ENCODE measurements at places on chromosomes 13 and 19. TPM values are rescaled to one million over a fixed set of nuclear protein-coding genes. Genes with fewer than 3 reads are reported as not detected.
A peak's percentile ranks its signal among the peaks of the same experiment; 100 is the strongest.

The NLRP13 gene
- total RNA-seq, result not detected

DNA sequence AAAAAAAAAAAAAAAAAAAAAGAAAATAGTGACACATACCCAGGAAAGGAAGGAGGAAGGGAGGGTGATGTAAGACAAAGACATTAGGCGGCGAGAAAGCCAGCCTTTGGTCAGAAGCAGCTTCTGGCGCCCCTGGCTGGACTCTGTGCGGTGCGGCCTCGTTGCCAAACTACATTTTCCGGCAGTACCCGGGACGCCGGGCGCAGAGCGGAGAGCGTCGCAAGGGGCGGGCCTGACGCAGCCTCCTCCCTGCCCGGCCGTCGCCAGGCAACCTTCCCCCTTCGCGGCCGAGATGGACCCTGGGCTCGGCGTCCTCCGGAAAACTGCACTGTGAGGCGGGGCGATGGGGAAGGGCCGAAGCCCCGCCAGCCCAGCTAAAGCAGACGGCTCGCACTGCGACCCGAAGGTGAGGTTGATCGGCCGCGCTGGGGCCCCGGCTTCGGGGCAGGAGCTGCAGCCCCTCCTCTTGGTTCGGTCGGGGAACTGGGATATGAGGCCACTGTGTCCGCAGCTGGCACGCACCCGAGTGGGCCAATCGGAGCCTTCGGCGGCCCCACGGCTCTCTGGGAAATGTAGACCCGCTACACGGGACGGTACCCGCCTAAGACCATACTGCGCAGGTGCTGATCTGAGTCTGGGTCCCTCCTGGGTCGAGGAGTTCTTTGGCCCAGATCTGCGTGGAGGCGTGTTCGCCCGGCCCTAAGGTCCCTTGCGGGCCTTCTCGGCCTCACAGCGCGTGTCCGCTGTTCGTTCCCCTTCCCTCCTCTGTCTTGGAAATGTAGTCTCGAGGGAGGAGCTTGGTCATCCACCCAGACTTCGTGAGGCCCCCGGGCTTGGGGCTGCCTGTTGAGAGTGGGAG is 2.3 kb upstream of the MZF1 start:
- DNase-seq, result peak; percentile 71

DNA sequence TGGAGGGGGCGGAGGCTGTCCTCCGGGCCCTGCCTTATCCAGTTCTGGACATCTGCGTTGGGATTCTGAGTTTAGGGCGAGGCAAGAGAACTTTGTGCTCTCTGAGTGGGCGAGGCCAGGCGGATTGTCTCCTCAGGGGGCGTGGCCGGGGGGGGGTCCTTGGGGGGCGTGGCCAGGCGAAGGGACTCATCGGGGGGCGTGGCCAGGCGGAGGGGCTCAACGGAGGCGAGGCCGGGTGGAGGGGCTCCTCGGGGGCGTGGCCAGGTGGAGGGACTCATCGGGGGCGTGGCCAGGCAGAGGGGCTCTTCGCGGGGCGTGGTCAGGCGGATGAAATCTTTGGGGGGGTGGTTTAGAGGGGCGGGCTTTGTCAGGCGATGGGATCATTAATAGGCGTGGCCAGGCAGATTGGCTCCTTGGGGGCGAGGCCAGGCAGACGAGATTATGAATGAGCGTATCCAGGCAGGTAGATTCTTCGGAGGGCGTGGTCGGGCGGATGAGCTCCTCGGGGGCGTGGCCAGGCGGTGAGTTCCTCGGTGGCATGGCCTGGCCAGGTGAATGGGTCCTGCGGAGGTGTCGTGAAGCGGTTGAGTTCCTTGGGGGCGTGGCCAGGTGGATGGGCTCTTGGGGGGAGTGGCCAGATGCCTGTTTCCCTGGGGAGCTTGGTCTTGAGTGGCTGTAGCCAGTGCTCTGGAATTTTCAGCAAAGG is 10.3 kb upstream of the CACNG7 start:
- no peak for DNase-seq

DNA sequence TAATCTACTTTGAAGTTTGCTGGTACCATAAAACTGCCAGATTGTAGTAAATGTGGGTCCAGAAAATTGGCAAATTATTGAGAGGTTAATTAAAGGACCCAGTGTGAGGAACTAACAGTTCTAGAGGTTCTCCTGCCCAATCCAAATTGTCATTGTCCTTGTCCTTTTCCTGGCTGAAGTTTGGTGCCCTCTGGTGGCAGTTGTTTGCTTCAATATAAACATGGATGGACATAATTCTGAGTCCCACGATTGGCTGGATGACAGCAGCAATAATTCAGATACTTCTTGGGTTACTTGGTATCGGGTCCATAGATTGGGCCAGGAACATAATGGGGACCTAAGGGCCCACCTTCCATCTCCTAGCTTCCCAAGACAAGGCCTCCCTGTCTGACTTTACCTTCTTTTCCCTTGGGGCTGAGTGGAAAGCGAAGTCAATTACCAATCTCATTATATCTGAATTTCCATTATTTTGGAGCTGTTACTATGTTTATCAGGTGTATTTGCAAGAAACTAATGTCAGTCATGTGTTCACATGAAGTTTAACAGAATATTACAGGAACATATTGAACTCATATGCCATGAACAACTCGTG is 33.8 kb upstream of the GARRE1 start:
- peak; percentile 47 for DNase-seq

- no peak for DNase-seq
These were observed 178.6 kb downstream of the SHISA2 start for GRCh38 chr13:25873242-25873612.

DNA sequence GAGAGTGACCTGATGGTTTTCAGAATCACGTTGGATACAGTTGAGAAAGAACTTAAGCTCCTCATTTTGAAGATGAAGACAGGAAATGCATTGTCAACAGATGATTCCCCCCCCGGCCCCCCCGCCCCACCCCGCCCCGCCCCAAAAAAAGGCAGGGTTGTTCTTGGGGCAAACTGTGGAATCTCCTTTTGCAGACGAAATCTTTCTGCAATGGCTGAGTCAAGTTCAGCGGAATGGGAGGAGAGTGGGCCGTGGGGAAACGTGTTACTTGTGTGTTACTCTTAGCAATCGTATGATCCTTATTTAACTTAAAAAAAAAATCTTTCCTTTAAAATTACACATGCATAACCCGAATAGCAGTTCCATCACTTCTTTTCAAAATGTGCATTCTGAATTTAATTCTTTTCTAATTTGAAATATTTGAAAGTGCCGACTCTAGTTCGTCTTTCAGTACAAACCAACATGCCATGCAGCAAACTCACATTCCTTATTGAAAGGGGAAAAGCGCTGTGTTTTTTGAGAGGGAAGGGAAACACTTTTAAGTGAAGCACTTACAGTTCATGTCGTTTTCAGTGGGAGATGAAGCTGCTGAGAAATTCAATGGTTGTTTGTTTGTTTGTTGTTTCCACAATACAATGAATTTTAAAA is 348.5 kb upstream of the ARGLU1 start:
- no peak for DNase-seq

- no peak for DNase-seq
These were observed 23.3 kb downstream of the LAMP1 start for GRCh38 chr13:113320226-113320875.

- DNase-seq, result no peak
These were observed 8.8 kb upstream of the CPB2 start for GRCh38 chr13:46113596-46113995.

GRCh38 chr19:28492621-28493020 is 720.3 kb downstream of the UQCRFS1 start:
- no peak for DNase-seq
